ENCODE measurements at places on chromosomes 11 and 22.

DNA sequence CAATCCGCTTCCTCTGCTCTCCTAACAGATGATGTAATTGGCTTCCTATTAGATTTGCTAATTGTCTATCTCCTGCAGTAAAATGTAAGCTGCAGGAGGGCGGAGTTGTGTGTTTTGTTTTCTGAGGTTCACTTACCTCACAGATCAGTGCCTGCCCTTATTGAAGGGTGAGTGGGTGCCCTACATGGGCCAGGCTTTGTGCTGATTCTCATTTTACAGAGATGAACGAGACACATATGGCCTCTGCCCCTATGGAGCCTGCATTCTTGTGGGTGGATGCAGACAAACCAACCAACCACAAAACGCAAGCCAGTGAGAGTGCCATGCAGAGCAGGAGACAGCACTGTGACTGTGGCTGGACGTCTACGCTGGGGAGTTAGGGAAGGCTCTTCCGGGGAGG, 9.9 kb downstream of the TESMIN start:
- no peak for DNase-seq

DNA sequence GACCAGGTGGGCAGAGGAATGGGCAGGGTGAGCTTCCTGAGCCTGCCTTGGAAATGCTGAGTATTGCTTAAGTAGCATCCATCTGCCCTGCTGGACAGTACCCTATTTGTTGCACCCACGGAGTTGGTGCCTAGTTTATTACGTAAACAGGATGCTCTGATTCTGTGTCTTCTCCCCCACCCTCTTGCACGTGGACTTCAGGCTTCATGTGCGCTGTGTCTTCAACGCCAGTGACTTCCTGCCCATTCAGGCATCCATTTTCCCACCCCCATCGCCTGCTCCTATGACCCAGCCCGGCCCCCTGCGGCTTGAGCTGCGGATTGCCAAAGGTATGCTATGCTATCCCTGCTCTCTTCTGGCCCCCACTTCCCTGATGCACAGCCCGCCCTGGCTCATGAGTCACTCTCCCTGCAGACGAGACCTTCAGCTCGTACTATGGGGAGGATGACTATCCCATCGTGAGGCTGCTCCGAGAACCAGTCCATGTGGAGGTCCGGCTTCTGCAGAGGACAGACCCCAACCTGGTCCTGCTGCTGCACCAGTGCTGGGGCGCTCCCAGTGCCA, 5.7 kb downstream of the ZP1 start:
- DNase-seq: peak; percentile 92

DNA sequence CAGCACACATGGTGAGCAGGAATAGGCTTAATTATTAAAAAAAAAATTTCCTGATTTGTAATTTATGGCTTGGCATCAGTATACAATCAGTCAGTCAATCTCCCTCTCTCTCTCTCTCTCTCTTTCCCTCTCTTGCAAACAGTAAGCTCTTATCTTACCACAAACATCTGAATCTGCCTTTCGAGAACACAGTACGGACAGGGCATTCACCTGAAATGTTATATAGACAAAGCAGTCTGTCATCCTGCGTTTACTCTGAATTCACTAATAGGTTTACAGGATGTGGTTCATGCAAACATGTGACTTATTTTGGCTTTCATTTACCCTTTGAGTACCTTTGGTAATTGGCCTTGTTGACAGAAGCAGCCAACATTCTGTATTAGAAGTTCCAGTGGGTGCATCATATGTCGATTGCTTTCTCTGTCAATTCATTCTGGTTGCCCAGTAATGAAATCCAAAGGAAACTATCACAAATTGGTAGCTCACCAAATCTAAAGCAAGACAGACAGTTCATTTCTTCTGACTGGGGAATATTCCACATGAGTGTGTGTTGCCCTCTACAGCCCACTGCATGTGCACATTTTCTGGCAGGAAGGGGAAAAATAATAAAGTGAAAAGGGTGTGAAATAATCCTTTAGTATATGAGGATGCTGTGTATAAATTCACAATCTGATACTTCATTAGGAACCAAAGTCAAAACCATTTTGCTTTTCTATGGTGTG, 1058.2 kb downstream of the LRRC4C start:
- peak; percentile 12 for DNase-seq

GRCh38 chr11:33452836-33453624, 195.8 kb downstream of the HIPK3 start:
- peak; percentile 92 for DNase-seq

DNA sequence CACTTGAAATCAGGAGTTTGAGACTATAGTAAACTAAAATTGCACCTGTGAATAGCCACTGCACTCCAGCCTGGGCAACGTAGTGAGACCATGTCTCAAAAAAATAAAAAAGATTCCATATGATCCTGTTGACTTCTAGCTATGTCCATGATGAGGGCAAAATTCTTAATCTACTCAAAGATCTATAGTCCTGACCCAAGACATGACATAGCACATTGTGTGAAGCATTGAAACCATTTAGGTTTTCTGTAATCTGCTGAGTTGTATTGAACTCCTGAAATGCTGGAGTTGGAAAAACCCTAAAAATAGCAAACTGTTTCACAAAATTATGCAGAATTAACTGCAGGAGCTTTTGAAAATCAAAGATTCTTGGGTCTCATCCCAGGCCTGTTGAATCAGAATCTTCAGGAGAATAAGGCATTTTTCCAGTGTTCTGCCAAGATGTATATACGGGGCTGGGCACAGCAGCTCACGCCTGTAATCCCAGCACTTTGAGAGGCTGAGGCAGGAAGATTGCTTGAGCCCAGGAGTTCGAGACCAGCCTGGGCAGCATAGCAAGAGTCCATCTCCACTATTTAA, 29.8 kb upstream of the LDHA start:
- DNase-seq: no peak
